ENCODE measurements at places on chromosomes 13 and 19.

- no peak for DNase-seq
These were observed 242.9 kb upstream of the DACH1 start for GRCh38 chr13:72109863-72110262.

DNA sequence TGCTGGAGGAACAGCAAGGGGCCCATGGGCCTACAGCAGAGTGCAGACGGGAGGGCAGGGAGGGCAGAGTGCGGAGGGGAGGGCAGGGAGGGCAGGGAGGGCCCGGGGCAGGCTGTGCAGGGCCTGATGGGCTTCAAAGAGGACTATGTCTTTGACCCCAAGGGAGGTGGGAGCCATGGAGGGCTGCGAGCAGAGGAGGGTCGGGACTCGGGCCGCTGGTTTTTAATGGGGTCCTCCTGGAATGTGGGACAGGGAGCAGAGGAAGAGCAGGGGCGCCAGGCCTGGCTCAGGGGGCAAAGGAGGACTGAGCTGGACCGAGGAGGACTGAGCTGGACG lies 3.6 kb downstream of the PIP5K1C start:
- no peak for DNase-seq

GRCh38 chr13:43368003-43368402 lies 344.6 kb downstream of the DNAJC15 start:
- no peak for DNase-seq

DNA sequence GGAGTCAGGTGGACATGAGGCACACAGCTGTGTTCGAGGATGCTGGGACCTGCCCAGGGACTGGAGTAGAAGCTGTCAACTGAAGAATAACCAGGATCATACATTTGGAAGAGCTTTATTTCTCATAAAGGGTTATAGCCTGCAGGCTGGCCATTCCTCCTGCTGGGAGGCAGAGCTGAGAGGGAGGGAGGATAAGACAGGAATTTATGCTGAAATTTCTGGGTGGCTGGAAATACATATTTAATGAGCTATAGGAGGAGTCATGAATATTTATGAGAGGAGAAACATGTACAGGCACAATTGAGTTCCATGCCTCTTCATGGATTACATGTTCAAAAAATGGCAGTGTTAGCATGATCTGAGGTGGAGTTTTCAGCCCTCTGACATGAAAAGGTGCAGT lies 151.9 kb downstream of the SHISA2 start:
- DNase-seq = no peak

DNA sequence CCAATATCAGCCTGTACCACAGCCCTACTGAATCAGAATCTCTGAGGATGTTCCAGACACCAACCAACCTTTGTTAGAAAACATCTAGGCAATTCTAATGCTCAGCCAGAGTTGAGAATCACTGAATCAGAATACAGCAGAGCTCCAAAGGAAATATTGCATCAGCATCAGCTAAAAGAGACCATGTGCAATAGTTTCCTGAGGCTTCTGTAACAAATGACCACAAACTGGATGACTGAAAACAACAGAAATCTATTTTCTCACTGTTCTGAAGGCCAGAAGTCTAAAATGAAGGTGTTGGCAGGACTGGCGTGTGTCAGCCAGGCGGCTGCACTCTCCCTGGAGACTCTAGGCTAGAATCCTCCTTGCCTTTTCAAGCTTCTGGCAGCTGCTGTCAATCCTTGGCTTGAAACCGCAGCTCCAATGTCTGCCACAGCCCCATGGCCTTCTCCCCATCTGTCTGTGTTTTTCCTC lies 1.2 kb upstream of the DCT start:
- no peak for DNase-seq

Measured in activated naive CD4-positive, alpha-beta T cell treated with anti-CD3 and anti-CD28 coated beads, Interleukin-2, amount 50 U/mL, for 16 hours (primary cell).